ENCODE measurements at places on chromosomes 6 and 20.

DNA sequence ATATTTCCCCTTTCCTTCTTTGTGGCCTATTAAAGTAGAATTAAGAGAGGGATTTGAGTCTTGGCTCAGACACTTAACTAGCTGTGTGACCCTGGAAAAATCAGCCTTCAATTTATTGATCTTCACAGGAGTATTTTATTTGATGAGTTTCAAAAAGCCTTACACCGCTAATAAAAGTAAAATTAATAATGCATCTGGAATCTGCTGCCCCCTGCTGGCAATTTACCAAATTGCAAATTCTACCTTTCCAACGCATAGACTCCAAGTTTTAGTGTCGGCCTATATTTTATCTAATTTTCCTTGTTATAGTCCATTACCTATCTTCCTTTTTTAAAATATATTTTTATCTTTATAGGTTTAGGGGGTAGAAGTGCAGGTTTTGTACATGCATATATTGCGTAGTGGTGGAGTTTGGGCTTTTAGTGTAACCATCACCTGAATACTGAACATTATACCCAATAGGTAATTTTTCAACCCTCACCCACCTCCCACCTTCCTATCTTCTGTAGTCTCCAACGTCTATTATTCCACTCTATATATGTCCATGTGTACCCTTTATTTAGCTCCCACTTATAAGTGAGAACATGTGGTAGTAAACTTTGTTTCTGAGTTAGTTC is 46.3 kb downstream of the GOPC start:
- DNase-seq, result peak; percentile 56

- no peak for DNase-seq
These were observed 860.8 kb upstream of the MAP3K7 start for GRCh38 chr6:91447530-91448254.

GRCh38 chr20:46757754-46758678 is 48.6 kb downstream of the SLC2A10 start:
- DNase-seq, result peak; percentile 48

DNA sequence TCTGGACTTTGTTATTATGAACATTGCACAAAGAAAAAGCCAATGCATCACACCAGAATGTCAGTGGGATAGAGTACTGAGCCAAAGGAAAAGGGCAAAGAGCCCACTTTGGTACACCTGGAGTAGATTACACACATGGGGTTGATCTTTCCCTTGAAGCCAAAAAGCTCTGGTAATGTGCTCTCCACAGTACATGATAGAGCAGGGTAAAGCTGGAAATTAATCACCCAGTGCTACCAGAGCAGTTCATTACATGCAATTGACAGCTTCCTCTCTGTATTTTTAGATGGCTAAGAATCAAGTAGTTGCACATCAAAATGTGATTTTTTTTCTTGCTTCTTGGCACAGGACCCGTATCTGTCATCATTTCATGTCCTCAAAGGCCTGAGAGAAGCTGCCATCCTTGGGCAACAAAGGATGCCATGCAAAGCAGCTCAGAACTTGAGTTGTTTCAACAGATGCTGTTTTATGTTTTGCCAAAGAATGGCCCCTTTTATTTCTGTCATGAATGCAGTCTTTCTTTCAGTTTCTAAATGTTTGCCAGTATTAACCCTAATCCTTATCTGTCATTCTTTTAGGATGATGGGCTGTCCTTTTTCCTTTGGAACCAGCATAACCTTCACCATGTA is 88.1 kb downstream of the HDGFL1 start:
- DNase-seq, result no peak

DNA sequence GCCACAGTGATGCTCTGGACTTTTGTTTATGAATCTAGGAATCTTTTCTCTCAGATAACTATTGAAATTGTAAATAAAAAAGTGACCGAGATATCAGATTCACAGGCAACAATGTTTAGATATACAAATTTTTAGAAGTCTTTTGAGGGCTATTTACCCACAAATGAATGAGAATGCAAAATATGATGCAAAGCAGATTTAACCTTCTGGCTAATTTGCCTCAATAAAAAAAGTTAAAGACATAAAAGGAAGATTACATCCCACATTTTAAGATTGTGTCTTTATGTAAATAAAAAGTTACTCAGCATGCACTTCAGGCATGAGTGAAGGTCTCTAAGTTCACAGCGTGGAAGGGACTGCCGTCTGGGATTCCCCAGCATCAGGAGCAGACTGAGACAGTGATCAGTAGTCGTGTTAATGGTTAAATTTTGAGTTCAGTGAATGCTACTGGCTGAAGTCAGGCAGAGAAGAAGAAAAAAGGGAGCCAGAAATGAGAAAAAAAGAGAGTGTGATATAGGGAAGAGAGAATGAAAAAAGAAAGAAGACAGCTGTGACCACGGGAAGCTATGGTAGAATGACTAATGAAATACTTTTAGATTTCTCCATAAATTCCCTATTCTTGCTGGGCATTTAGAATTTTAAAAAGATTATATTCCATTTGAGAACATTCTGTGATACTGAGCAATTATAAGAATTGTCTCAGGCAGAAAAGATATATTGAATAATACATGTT is 93.6 kb downstream of the MYB start:
- DNase-seq, result no peak

DNA sequence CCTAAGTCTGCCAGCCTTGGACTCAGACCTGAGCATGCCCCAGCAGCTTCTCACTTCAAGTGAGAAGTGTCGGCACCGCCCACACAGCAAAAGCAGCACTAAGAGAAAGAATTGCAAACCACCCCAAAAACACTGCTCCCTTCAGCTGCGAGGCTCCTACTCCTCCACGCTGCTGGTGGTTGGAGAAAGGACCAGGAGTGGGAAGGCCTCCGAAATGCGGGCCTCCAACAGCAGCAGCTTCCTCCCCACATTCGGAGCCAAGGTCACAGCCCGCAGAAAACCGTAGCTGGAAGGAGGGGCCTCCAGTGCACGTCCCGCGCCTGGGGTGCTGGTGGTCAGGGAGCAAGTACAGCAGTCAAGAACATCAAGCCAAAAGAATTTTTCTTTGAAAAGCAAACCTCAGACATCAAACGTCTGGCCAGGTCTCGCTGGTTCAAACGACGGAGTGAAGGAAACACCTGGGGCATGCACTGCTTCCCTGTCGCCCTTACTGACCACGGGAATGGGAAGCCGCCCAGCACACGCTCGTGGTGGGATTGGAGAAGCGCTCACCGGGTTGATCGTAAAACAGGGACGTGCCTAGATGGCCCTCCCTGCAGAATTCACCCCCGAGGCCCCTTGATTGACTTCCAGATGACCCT is 185.6 kb upstream of the CST7 start:
- no peak for DNase-seq

- no peak for DNase-seq
These were observed 7.3 kb upstream of the DOK5 start for GRCh38 chr20:54468082-54468481.

DNA sequence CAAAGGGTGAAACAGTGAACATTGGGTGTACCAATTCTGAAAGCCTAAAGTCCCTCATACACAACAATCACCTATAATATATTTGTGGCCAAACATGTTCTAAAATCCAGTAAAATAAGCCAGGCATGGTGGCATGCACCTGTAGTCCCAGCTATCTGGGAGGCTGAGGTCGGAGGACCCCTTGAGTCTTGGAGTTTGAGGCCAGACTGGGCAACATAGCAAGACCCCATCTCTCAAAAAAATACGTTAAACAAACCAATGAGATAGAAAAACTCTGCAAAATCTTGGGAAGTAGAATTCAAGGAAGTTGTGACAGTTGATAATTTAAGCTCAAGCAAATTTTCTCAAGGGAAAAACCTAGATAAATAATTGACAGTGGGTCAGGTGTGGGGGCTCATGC is 92.6 kb downstream of the CAP2 start:
- DNase-seq, result no peak

DNA sequence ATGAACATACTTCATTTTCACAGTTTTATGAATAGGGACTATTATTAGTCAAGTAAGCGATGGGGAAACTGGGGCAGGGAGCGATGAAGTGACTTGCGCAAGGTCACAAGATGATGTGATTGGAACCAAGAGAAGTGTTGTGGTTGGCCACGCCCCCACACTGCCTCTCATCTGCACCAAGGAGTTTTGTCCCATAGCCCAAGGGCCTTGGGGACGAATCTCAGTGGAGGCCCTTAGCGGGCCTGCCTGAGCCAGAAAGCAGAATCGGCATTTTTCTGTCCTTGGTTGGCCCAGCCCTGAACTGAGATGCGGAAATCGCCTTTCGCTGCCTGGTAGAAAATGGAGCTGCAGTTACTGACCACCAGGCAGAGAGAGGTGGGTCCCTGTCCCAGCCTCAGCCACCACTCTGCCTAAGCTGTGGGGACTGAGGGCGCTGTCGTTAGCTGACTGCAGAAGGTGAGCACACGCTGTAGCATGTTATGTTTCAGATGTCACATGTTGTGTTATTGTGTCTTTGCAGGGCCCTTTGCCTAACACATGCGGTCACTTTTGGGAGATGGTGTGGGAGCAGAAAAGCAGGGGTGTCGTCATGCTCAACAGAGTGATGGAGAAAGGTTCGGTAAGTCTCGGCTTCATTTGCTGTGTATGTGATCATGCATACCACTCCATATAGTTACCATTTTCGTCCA is 57.8 kb downstream of the PTPN1 start:
- no peak for DNase-seq

- DNase-seq, result no peak
These were observed 375.8 kb downstream of the THBS2 start for GRCh38 chr6:168877821-168878282.

- DNase-seq, result no peak
These were observed 4.6 kb upstream of the DSTN start for GRCh38 chr20:17565169-17565845.

- peak; percentile 57 for DNase-seq
These were observed 129.9 kb downstream of the LPA start for GRCh38 chr6:160534050-160534696.

GRCh38 chr6:38796850-38797249 is 81.7 kb downstream of the DNAH8 start:
- DNase-seq, result no peak

DNA sequence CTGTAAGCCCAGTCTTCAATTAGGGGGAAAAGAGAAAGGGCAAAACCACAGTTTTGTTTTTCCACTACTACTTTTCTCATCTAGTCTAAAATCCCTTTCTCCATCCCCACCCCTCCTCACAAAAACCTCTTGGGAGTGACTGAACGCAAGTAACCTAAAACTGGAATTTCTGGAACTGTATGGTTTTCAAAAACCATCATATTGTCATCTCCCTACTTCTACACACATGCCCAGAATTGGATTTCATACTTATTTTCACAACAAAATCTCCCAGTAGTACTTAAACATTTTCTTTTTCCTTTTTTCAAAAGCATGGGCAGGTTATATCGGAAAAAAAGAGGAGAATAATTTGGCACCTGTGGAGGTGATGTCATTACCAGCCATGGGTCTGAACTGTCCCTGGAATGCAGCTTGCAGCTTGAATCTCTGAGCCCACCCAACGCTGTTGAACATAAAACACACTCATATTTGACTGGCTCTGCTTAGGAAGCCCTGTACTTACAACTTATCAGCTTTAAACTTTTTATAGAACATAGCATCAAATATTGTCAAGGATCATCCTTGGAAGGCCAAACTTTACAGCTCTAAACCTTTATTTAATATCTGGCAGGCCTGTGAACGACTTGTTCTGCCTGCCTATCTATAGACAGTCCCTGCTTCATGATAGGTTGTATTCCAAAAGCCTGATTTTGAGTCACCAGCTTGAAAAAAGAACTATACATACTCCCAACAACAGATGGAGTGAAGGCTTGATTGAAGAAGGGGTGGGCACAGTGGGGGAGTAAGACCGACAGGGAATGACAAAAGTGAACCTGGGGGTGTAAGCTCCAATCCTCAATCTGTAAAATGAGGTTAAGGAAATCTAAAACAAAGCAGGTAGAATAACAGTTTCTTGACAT is 59.3 kb downstream of the EPB41L2 start:
- no peak for DNase-seq

GRCh38 chr6:116536216-116536621 is 9.3 kb downstream of the TRAPPC3L start:
- DNase-seq, result peak; percentile 54

- DNase-seq, result no peak
These were observed 75.1 kb downstream of the QKI start for GRCh38 chr6:163489584-163489983.

Measured in CD4-positive, alpha-beta memory T cell (primary cell).